ENCODE measurements at places on chromosomes 6 and 20.

- no peak for DNase-seq
These were observed 49.3 kb downstream of the GPR63 start for GRCh38 chr6:96787846-96788580.

DNA sequence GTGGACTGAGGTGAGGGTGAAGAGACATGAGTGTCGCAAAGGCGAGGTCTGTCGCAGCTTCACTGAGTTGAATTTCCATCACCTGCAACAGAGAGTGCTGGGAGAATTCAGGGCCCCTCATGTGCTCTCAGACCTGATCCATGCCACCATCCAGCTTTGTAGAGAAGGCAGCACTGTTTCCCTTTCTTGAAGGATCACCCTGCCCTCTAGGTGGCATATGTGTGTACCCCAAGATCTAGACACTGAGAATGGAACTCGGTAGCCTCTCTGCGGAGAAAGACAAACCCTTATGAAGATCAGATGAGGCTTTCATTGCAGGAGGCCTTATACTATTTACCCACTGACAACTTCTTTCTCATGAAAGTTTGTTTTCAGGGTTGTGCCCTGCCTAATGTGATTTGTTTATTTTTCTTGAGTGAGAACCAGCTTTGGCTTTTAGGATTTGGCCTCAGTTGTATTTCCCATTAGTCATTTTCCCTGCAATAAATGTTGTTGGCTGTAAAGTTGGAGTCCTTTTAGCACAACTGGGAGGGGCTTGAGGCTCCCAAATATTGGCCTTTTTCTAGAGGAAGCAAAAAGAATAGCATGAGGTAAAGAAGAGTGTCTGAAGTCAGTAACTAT, 811.3 kb downstream of the DHX35 start:
- no peak for DNase-seq

- no peak for DNase-seq
These were observed 91.2 kb upstream of the SIRPA start for GRCh38 chr20:1803932-1804501.

DNA sequence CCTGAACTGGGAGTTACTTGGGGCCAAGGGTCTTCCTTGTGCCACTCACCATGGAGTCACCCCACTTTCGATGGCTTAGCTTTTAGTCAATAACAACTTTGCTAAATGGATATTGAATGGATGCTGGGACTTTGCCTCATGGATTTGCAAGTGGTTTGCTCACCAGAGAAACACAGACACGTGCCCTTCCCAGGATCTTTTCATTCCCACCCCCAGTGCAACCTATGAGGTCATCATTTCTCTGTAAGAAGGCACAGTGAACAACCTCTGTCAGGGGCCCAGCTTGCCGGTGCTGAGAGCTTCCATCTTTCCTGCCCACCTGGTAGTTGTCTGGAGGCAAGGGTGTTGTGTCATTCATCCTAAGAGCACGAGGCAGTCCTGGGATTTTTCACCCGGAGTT, 256.8 kb upstream of the PMEPA1 start:
- DNase-seq, result no peak

DNA sequence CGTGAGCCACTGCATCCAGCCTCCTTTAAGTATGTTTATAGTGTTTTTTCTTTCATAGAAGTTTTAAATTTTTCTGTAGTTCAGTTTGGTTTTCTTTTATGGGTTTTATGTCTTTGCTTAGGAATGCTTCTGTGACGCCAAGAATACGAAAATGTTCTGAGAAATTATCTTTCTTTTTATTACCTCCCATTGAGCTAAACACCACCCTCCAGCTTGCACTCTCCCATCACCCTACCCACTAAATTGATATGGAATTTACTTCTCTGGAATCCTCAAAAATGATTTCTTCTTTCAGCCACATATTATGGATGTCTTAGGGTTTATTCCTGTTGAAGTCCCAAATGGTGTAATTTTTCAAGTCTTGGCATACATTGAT, 38.1 kb downstream of the JARID2 start:
- no peak for DNase-seq

DNA sequence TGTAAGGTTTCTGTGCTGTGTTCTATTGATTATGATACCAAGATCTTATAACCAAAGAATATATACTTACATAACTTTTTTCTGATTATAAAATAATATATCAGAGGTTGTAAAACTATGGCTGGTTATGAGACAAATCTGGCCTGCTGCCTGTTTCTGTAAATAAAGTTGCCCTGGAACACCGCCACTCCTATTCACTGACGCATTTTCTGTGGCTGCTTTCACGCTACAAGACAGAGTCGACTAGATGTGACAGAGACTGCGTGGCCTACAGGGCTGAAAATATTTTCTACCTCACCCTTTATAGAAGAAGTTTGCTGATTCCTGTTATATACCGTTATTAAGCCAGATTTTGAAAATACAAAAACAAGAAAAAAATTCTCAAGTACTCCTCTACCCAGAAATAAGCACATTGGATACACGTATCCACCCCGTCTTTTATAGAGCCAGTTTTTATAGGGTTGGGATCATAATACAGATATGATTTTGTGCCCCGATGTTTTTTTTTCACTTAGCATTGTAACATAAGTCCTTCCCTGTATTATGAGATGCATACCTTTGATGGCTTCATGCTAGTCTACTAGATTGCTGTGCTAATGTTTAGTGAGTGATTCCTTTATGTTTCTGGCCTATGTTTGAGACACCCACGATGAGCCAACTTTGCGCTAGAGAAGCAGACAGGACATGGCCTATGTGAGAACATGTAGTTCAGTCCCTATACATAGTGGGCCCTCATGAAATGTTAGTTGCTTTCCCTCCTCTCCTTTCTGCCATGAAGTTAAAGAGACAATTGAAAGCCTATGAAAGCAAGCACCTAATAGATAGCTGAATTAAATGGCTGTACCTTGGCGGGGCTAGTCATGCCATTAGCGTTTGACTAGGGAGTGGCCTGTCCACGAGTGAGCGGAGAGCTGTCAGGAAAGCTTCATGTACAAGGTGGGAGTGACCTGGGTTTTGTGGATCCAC, 98.1 kb upstream of the KCNK16 start:
- no peak for DNase-seq

GRCh38 chr6:88566746-88567534, 396.5 kb downstream of the RNGTT start:
- DNase-seq, result no peak

- DNase-seq, result no peak
These were observed 38.5 kb upstream of the NAA20 start for GRCh38 chr20:19978511-19979210.

DNA sequence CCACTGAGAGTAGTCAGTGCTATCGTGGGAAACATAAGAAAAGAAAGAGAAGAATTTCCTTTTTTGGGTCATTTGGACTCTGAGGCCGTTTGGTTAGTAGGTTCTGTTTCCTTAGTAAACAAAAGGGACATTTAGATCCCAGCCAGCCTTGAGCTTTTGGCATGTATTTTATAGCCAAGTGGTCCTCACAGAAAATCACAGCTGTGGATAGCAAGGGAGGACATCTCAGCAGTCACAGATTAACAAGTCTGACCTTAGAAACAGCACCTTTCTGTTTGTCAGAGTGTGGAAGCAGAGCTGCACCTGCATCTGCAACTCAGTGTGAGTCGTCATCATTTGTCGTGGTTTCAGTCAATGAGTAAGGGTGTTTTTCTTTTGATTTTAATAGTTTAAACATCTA, 40.5 kb downstream of the FAM120B start:
- DNase-seq, result no peak

GRCh38 chr20:14992961-14993360, 655.5 kb upstream of the FLRT3 start:
- DNase-seq, result no peak
